Esophagus squamous epithelium (tissue), 5 donors: ENCODE measurements at places on chromosomes 5 and 9.

DNA sequence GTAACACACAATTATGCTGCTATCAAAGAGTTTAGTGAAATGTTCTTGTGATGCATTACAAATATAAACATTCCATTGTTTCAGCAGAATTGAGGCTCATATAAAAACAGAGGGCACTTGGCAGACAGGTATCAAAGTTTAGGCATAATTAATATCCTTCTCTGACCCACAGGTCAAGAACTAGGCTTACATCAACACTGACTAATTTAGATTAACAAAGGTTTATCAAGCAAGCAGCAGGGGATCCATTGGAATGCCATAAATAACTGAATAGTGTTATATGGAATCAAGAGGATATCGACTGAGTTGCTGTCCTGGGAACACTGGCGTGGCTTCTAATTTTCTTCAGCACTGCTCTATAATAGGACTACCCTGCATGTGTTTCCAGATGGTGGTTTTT is 414.5 kb upstream of the ARRDC3 start:
- DNase-seq, result no peak

GRCh38 chr5:178238711-178239592 is 6.3 kb upstream of the PHYKPL start:
- DNase-seq, result no peak

DNA sequence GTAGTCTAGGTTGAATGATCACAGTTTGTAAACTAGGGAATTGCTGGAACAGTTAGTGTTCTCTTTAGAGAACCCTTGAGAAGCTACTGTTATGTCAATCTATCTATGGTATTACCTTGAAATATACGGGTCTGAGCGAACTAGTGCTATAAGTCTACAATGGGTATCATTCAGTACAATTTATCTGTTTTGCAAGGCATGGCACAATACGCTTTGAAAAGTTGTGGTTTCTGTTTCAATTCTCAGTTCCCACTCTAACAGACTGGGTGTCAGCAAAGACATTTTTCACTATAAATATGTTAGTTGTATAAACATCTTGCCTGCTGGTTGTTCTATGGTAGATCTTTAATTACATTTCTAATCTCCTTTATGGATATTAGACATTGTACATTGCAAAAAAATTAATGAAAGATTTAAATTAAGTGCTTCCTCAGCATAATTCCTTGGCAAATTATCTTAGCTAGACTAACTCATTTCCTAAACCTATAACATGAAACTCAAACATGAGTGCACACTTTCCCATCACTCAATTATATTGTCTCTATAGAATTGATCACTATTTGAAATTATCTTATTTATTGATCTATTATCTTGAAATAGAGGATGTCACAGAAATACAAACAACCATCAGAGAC is 24.9 kb upstream of the SLCO6A1 start:
- DNase-seq, result no peak

DNA sequence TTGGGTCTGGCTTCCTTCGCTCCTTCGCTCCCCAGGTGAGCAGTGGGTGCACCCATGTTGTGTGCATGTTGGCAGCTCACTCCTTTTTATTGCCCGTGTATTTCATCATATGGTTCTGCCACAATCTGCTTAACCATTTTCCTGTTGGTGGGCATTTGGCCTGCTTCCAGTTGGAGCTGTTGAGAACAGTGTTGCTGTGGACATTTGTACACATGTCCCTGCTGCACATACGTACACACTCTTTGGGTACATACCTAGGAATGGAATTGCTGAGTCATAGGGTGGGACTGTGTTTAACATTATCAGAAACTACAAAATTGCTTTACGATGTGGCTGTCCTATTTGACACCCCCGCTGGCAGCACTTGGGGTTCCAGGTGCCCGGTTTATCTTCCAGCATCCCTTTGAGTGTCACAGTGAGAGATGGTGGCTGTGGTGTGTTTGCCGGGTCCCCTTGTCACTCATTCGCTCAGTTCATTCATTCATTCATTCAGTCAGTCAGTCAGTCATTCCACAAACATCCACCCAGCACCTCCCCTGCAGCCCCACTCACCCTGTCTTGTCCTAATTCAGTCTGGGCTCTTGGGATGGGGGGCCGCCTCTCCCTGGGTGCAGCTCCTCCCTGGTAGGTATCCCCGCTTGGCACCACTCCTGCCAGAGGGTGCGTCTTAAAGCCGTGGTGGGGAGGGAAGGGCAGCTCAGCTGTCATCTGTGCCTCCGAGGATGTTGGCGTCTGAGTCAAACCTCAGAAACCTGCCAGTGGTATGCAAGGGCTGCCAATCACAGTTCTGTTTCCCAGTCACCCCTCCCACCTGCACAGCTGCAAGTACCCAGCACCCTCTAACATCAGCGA is 7.9 kb upstream of the FIBCD1 start:
- DNase-seq, result no peak

DNA sequence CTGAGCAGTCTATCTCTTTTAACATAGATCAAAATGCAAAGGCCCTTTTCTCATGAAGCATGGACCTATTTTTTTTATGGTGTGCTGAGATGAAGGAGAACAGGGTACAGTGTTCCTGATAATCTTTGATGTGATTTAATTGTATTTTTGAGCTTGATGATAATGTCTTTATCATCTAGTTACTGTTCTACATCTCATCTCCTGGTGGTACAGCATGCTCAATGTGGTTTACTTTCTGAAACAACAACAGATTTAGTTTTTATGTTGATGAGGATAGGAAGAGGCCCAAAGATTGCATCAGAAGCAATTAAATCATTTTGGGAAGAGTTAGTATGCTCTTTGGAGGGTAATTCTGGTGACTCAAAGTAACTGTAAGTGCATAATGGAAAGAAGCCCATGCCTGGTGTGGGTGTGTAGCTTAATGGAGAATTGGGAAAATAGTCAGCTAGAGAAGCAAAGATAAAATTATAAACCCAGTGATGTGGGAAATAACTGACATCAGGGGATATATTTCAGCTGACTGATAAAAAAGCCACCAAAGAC is 123.0 kb upstream of the KCNN2 start:
- DNase-seq, result no peak

DNA sequence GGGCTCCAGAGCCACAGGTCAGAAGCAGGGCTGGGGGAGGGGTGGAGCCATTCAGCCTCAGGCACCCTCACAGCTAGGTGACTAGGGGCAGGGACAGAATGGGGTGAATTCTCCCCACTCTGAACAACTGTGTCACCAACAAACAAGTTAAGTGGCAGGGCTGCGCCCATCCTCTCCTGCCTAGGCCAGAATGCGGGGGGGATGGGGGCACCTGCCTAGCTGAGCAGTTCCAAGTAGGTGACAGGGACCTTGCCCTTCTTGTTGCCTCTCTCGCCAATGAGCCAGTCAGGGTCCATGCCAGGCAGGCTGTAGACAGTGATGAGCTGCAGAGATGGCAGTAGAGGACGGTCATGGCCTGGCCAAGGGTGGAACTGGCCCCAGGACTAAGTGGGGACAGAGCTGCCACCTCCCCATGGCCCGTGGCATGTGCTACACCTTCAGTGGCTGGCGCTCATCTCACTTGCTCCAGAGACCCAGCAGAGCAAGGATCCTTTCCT is 19.6 kb downstream of the SH3GLB2 start:
- DNase-seq, result no peak

DNA sequence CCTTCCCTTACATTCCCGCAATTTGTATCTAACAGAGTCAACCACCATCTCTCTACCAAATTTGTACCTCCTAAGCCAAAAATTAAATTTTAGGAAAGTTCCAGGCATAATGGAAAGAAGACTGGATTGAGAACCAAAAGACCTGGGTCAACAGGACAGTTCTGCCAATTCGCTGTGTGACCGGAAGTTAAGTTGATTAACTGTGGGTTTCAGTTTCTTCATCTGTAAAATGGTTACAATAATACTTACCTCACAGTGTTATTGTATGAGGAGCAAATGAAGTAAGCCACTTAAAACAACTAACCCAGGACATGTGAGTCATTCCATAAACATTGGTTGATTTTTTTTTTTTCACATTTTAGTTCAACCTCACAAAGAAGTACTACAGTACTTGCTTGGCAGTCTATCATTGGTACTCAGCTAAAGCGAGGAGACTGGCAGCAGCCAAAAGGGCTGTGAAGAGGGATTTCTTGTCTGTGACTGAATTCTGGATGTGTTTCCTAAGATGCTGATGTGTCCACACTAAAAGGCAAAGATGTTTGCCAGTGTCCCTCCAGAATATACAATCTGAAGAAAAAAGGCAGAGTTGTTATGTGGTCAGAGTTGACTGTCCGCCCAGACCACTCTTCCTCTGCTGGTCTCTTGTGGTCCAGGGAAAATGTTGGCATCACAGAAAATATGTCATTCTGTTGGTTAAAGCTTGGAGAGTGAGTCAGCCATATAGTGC is 198.6 kb downstream of the TLE1 start:
- no peak for DNase-seq

- DNase-seq, result no peak
Observed at GRCh38 chr9:90793729-90794128, 7.9 kb upstream of the SYK start.

DNA sequence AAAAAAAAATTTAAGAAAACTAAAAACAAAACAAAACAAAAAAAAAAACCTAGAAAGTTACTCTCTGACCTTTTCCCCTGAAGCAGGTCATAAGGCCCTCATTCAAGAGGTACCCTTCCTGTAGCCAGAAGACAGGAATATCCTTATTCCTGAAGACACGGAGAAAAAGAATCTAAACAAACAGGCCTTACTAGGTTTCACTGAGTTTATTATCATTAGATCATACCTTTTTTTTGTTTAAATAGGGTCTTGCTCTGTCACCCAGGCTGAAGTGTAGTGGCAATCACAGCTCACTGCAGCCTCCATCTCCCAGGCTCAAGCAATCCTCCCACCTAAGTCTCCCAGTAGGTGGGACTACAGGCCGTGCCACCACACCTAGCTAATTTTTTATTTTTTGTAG is 11.7 kb upstream of the CDKN2AIPNL start:
- no peak for DNase-seq

DNA sequence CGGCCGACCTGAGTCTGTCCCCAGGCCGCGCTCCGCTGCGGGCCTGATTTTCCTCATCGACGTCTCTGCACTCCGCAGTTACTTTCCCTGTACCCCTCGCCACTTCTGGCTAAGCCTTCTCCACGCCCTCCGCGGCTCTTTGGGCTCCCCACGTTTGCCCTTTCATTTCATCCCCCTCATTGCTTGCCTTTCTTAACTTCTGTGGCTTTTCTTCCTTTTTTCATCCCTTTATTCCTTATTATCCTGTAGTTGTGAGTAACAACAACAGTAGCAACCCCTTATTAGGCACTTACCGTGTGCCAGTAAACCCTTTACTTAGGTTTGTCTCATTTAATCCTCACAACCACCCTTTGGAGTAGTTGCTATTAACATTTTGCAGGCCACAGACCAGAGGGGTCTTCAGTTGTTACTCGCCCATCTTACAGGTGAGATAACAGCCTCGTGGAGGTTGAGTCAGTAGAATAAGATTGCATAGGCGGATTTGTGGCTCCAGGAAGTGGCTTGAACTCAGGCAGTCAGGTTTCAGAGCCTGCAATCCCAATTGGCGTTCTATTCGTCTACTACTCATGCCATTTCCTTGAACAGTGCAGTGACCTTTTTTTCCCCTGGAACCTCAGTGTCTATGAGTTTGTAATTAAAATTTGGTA is 724 bp downstream of the TCERG1 start:
- DNase-seq, result no peak

GRCh38 chr9:83281306-83282255 is 218.6 kb upstream of the RASEF start:
- DNase-seq, result no peak

GRCh38 chr5:96140496-96140895 is 178.8 kb upstream of the ELL2 start:
- no peak for DNase-seq

- no peak for DNase-seq
Observed at GRCh38 chr5:41406424-41406823, 104.0 kb downstream of the PLCXD3 start.

- DNase-seq, result no peak
Observed at GRCh38 chr5:169534311-169534880, 49.2 kb upstream of the SPDL1 start.

- no peak for DNase-seq
Observed at GRCh38 chr5:80884929-80885328, 75.2 kb upstream of the RASGRF2 start.

GRCh38 chr9:109496841-109497225 is 1.3 kb downstream of the PTPN3 start:
- no peak for DNase-seq

DNA sequence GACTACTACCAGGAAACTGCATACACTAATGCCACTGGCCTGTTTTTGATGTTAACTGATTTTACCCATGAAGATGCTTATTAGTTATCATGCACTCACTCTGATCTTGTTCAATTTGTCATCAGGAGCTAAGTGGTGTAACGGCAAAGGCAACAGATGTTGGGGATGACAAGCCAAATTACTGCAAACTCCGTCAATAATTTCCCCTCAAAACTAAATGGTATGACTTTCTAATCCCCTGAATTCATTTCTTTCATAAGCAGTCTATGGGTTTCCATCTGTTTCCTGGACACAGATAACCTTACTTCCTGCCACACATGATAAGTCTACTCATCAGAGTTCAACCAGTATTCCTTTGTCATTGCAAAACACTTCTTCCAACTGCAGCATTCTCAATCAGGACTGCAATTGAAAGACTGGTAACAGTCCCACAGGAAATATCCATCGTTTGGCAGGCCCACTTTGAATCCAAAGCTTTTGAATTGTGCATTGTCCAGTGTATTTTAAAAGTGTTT is 96.2 kb upstream of the SMC2 start:
- no peak for DNase-seq

- DNase-seq, result no peak
Observed at GRCh38 chr5:32406650-32407049, 37.9 kb downstream of the ZFR start.

DNA sequence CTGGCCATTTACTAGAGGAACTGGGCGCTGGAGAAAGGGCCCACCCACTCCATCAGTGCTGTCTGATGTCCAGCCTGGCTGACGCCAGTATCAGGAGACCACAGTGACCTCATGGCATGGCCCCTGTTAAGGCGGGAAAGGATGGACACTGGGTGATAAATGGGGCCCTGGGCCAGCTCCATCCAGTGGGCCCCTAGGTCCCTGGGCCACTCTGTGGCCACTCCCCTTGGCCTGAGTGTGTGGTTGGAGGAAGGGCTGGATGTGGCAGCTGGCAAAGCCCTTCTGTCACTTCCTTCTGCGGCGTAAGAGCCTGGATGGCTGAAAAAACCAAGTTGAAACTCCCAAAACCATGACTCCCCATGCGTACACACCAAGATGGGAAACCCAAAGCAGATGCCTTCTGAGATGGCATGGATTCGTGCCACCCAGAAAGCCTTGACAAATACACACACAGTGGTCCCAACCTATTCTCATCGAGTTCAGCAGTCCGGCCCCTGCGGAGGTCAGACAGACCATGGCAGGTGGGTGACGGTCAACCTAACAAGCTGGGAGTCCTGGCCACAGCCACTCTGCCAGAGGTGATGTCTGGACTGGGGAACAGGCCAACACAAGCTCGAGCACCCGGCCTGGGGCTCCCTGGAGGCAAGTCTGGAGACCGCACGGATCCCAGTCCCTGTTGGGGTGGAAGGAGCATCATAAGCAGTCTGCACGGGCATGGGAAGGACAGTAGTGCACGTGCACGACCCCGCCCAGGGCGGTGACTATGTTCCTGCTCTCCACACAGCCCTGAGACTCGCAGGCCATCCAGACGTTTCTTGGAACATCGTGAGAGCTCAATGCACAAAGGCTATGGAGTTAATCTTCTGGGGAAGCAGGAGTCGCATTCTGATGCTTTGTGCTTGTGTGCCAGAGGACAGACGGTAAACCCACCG is 45.2 kb upstream of the NOTCH1 start:
- DNase-seq, result no peak

- no peak for DNase-seq
Observed at GRCh38 chr5:74433255-74433895, 207.2 kb downstream of the ENC1 start.
